Stimulated activated CD8-positive, alpha-beta memory T cell treated with anti-CD3 and anti-CD28 coated beads, Interleukin-4, amount 100 ng/mL, for 1 hour (primary cell): ENCODE measurements at places on chromosomes 4 and X.

DNA sequence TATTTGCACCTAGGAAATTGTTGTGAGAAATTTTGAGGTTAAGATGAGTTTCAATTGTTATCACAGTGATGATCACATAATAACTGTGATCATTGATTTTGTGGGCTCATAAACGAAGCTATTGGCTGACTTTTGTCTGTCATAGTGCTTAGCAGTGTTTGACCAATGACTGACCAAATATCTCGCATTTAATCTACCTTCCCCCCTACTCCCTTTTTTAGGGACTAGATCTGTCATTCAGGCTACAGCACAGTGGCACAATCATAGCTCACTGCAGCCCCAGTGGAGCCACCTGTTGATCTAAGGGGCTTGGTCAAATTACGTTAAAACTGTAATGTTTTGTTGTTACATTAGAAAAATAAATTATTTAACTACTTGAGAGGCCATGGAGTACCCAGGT, 1.5 kb downstream of the FUNDC2 start:
- no peak for DNase-seq

GRCh38 chr4:108107729-108108382, 60.9 kb downstream of the LEF1 start:
- no peak for DNase-seq

DNA sequence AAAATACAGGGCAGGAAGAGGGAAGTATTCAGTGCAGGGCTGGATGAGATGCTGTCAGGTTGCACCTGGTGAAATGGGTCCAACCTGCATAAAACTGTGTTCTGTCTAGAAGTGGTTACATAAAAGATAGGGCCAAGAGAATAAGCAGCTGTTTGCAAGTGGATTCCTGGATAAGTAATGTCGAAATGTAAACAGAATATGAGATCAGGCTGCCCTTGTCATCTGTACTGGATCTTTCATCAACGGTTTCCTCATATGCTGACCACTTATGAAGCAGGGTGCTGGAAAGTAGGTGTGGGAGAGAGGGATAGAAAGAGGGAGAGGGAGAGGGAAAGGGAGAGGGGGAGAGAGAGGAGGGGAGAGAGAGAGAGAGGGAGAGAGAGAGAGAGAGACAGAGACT, 349.8 kb upstream of the CPEB2 start:
- no peak for DNase-seq

DNA sequence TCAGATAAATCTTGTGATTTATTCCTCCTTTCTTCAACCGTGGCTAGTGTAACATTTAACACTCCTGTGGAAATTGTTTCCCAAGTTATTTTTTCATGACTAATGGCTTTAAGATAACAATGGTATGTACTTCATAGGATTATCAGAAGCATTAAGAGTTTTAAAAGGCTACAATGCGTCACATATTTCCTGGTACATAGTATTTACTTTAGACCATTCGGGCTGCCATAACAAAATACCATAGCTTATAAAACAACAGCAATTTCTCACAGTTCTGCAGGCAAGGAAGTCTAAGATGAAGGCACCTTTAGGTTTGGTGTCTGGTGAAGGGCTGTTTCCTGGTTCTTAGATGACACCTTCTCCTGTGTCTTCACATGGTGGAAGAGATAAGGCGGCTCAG, 158.6 kb downstream of the PAPSS1 start:
- no peak for DNase-seq
